ENCODE measurements at places on chromosomes 12 and 14. TPM values are rescaled to one million over a fixed set of nuclear protein-coding genes. Genes with fewer than 3 reads are reported as not detected.
A peak's percentile ranks its signal among the peaks of the same experiment; 100 is the strongest.

DNA sequence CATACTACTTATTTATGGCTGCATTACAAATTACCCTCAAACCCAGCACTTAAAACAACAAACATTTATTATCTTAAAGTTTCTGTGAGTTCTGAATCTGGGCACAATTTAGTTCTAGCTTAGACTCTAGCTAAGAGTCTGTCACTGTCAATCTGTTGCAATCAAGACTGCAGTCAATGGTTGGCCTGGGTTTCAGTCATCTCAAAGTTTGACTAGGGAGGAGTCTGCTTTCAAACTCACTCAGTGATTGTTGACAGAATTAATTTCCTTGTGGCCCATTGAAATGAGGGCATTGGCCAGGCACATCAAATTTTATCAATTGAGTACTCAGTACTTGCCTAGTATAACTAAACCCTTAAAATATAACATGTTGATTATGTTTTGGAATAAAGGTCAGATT, 51.6 kb downstream of the ARID2 start:
- H3K4me1 ChIP-seq: no peaks in the 10 kb centered on the region
- no peaks in the 10 kb centered on the region for H3K27me3 ChIP-seq
- H3K4me3 ChIP-seq: no peak overlapping the region
- H3K27ac ChIP-seq: no peak overlapping the region
- H3K36me3 ChIP-seq: no peaks in the 10 kb centered on the region

GRCh38 chr12:69435644-69436043, 34.5 kb upstream of the FRS2 start:
- no peaks in the 10 kb centered on the region for H3K4me1 ChIP-seq
- no peaks in the 10 kb centered on the region for H3K27me3 ChIP-seq
- no peak overlapping the region for H3K27ac ChIP-seq
- no peaks in the 10 kb centered on the region for H3K36me3 ChIP-seq
- no peak for DNase-seq
- H3K4me3 ChIP-seq: no peak overlapping the region

- no peaks in the 10 kb centered on the region for H3K4me1 ChIP-seq
- no peak overlapping the region for H3K4me3 ChIP-seq
- peak; percentile 16 for DNase-seq
- H3K27ac ChIP-seq: no peak overlapping the region
- H3K36me3 ChIP-seq: no peaks in the 10 kb centered on the region
- H3K27me3 ChIP-seq: no peaks in the 10 kb centered on the region
These were observed 40.2 kb upstream of the RIN3 start for GRCh38 chr14:92473261-92473968.

- no peak overlapping the region for H3K27ac ChIP-seq
- H3K36me3 ChIP-seq: no peaks in the 10 kb centered on the region
- H3K4me3 ChIP-seq: no peak overlapping the region
These were observed 113.5 kb downstream of the MNAT1 start for GRCh38 chr14:60848066-60848465.

DNA sequence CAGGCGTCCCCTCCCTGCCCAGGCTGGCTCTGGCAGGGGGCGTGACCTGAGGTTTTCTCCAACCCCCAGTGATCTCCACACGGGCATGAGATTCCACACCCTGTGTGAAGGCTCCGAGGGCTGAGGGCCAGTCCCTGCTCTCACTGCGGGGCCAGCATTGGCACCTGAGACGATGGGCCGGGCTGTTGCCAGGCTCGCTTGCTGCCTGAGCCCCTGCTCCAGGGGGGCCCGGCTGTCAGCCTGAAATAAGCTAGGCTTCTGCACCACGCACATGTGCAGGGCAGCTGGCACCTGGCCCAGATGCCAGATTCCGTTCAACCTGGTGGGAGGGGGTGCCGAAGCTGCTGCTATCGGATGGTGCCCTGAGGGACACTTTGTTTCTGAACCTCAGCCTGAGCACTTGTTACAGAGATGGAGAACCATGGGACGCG, 196.5 kb upstream of the PRMT8 start:
- peaks cover 8% of the 10 kb centered on the region for H3K27me3 ChIP-seq
- no peaks in the 10 kb centered on the region for H3K4me1 ChIP-seq
- no peak overlapping the region for H3K4me3 ChIP-seq

Gene TRHDE
- 14.9 TPM for total RNA-seq

Gene HOMEZ
- 1.9 TPM for total RNA-seq
